ENCODE measurements at places on chromosomes 12 and 14.

DNA sequence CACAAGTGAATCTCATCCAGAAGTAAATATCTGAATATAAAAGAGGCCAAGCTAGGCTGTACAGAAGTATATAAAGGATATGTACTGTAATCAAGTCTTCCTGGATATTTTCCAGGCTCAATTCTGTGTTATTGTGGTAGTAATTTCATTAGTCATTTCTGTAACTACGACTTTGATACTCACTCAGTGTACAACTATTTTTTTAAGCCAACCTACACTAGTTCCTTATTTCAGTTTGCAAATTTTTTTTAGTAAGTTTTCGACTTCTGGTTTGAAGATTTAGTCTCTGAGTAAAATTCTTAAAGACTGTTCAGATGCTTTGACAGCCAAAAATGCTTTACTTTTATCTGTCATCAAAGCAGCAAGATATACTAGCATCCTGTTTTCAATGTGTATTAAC, 130.8 kb downstream of the CAPZA3 start:
- DNase-seq = no peak

DNA sequence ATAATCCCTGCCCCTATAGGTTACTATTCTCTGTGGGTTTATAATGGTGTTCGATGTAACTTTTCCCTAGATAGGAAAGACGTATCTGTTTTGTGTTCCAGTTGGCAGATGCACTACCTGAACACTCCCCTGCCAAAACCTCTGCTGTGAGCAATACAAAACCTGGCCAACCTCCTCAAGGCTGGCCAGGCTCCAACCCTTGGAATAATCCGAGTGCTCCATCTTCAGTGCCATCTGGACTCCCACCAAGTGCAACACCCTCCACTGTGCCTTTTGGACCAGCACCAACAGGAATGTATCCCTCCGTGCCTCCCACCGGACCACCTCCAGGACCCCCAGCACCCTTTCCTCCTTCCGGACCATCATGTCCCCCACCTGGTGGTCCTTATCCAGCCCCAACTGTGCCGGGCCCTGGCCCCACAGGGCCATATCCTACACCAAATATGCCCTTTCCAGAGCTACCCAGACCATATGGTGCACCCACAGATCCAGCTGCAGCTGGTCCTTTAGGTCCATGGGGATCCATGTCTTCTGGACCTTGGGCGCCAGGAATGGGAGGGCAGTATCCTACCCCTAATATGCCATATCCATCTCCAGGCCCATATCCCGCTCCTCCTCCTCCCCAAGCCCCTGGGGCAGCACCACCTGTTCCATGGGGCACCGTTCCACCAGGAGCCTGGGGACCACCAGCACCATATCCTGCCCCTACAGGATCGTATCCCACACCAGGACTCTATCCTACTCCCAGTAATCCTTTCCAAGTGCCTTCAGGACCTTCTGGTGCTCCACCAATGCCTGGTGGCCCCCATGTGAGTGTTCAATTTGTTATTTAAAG, 11.3 kb downstream of the MAPK1IP1L start:
- no peak for DNase-seq

- no peak for DNase-seq
These were observed 3.0 kb downstream of the SMIM10L1 start for GRCh38 chr12:11174022-11174421.

GRCh38 chr12:83629931-83630330, 943.2 kb downstream of the TMTC2 start:
- no peak for DNase-seq

DNA sequence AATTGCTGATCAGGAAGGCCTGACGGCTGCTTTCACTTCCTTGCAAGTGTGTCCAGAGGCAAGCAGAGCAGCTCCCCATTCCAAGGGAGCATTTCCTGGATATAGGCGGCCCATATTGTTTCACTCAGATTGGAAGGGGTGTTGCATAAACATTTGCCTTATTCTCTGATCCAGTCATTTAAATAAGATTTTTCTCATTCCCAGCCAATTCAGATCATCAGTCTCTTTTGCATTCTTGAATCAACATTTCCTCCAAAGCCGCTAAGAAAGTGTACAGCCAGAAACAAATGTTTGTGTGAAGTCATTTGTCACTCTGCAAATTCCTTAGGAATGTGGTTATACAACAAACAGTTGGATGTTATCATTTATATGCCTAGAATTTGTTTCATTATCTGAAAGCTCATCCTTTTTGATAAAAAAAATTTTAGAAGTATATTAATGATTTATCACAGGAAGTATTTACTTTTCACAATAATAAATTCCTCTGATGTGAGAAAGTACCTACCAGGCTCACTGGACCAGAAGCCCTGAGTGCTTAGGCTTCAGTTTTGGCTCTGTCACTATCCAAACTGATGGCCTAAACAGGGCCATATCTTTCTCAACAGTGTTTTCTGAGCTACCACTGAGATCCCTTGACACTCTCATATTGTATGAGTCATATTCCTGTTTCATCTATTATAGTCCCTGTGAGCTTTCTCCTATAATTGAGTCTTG, 379.6 kb downstream of the CCDC91 start:
- DNase-seq = no peak

DNA sequence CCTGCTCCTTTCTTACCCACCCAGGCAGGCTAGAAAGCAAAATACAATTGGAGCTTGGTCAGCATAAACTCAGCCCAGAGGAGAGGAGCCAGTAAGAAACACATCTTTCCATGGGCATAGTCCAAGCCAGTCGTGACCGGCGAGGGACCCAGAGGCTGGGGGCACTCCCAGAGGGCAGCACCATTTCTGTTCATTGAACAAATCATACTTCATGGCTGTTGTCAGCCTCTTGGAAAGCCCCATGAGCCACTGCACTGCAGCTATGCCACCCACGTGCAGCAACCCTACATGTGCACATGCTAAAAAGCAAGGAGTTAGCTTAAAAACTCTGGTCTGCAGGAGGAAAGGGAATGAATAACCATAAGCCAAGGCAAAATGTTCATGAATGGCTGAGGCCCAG, 90.0 kb upstream of the CDKN3 start:
- DNase-seq = no peak

DNA sequence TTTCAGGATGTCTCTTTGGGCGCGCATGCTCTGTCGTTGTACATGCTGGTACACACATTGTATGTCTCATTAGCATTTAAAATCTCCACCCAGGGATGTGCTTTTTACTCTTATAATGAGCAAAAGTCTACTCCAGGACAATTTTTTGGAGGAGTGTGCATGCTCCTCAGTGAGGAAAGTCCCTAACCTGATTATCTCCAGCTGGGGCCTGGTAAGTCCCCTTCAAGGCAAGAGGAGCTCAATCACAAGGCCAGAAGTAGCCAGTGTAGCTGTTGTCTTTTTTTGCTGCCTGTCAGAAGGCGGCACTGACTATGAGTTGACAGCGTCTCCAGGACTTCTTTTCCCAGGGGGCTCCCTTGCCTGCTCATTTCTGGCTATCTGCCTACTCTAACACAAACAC, 218.3 kb upstream of the CNTN1 start:
- DNase-seq = no peak

DNA sequence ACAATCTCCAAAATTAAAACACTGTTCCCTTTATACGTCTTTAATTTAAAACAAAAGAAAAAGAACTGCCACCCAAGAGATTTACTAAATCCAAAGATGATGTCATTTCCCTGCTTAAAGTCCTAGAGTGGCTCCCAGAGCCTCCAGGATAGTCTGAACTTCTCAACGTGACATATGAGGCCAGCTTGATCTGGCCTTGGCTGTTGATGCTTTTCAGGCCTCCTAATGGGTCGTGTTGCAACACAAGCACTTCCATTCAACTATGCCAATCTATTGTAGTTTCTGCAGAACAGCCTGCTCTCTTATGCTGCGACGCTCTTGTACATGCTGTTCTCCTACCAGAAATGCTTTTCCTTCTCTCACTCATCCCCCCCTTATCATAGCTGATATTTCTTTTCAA, 35.7 kb downstream of the LGR5 start:
- no peak for DNase-seq

GRCh38 chr14:96599076-96599475, 96.9 kb downstream of the PAPOLA start:
- no peak for DNase-seq

DNA sequence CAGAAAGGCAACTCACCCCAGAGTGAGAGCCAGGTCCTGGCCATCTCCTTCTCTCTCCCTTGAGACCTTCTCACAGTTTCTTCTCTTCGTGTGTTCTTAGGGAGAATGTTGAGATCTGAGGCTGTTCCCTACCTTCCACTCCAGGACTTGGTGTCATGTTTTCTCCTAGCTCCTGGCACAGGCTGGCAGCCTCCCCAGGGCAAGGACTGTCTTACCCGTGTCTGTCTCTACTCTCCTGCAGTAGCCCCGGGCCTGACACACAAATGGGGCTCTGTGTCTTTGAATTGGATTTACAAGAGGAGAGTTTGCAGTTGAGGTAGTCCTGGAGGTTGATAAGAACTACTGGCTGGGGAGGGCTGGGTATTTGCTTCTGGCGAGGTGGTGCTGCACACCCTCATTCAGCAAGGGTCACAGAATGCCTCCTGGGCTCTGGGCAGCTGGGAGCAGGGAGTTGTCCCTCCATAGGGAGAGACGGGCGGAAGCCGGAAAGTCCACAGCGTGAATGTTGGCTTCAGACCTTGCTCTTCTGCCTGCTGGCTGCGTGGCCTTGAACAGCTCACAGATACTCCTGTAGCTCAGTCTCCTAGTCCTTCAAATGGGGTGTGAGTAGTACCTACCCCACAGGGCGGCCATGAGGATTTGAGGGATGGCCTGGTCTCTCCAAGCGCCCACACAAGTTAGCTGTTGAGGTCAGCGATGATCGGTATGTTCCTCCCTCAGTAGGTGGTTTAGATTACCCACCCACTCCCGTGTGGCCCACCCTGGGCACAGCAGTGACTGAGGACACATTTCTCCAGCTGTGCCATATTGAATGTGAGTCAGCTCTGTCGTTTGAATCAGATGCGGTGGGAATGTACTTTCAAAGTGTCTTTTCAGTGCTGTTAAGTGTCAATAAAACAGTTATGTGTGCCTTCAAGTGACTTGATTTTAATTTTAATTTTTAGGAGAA, 10.2 kb downstream of the EP400 start:
- no peak for DNase-seq

GRCh38 chr14:69387311-69387710, 10.8 kb downstream of the ERH start:
- no peak for DNase-seq
